Nucleus accumbens (tissue), 56 donors: ENCODE measurements at places on chromosomes 1 and 21.

DNA sequence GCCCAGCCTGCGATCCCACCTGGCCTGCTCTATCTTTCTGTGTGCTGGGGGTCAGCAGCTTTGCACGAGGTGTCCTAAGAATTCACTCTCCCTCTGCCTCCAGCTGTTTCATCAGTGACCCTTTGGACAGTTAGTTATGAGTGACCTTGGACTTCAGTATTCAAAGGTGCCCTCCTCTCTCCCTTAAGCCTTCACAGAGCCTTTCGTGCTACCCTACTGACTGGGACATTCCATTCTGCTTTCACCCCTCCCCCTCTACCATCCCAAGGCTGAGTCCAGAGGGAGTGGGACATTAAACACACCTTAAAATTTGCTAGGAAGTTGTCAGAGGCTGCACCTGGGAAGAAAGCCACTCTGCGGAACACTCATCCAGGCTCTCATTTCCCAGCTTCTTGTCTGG lies 171.9 kb downstream of the CLIC6 start:
- DNase-seq: no peak

DNA sequence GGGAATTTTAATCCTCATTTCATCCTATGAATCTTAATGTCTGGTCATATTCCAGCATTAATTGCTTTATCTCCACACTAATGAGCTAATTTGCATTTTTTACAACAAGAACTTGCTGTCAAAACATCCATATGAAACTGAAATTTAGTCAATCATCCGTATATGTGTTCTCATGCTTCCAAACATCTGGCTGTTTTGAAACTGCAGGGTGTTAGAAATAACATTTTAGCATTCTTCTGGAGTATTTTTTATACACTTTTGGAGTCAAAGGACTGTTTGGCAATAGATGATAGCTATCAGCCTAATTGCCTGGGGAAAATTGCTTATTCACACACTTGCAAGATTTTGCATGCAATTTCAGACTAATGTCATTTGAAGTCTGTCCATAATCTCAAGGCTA lies 1639.3 kb downstream of the KCNT2 start:
- DNase-seq: no peak

GRCh38 chr1:77354536-77354935 lies 72.7 kb downstream of the AK5 start:
- DNase-seq: no peak

- peak; percentile 1 for DNase-seq
These were observed 78.9 kb downstream of the UBE2U start for GRCh38 chr1:64282351-64282750.

GRCh38 chr1:18931730-18932129 lies 24.7 kb downstream of the IFFO2 start:
- no peak for DNase-seq

- DNase-seq: no peak
These were observed 29.4 kb upstream of the CSF1 start for GRCh38 chr1:109880971-109881894.

DNA sequence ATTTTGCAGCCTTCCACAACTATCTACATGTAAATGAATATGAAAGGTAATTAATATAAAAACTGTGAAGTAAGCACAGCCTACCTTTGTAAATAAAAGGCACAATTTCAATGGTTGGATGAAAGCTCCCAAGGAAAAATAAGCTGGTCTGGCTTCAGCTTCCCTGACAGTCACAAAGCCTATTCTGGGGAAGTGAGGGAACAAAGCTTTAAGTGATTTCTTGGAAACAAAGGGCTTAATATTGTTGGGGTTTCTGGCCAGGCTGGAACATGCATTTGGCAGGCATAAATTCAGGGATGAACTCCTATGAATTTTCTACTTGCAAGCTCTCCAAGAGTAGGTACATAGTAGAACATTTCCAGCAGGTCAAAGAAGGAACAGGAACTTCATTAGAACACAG lies 17.3 kb downstream of the BCAS2 start:
- no peak for DNase-seq

GRCh38 chr1:15249081-15249480 lies 2.1 kb downstream of the FHAD1 start:
- no peak for DNase-seq
